ENCODE measurements at places on chromosomes 4 and X. TPM values are rescaled to one million over a fixed set of nuclear protein-coding genes. Genes with fewer than 3 reads are reported as not detected.

DNA sequence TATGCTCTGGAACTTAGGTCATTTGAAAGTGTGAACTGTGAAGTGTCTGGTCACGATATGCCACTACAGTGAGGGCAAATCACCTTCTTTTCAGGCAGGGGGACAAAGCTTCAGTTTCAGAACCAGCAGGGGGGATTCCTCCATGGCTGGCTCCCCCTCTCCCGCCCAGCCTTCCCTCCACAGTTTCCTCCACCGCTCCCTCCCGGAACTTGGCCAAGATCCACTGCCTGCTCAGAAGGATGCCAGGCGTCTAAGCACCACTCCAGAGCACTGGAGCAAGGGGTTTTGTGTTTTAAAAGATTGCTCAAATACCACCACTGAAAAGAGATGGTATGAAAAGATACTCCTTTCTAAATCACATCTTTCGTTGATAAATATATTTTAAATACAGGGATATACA lies 126.9 kb downstream of the ELOVL6 start:
- DNase-seq, result no peak

DNA sequence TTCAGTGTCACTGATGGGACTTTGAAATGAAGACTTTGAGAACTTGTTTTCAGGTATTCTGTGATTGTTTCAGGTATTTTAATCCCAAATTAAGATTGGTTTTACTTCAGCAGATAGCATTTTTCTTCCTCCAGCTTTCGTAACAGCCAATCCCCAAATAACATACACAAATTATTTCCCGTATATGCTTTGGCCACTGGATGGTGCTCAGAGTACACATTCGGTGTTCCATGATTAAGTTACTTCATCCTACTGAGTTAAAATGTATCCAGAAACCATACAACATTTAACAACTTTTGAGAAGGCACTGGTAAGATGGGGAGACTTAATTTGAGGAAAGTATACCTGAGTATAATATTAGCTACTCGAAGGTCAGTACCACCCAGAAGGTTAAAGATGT lies 233.4 kb upstream of the FAM47A start:
- DNase-seq, result no peak

- no peak for DNase-seq
Measured at GRCh38 chr4:1446502-1447386, 40.5 kb upstream of the NKX1-1 start.

The PFKFB1 gene
- not detected for polyA plus RNA-seq

The UGT2B7 gene
- polyA plus RNA-seq, result not detected

The MTNR1A gene
- not detected for polyA plus RNA-seq

Data from CD8-positive, alpha-beta memory T cell (primary cell).